Stimulated activated CD4-positive, alpha-beta T cell treated with anti-CD3 and anti-CD28 coated beads, Interleukin-1b, Interleukin-23, amount 100 ng/mL, for 1 hour (primary cell): ENCODE measurements at places on chromosomes 16 and 17.

- no peak for DNase-seq
These were observed 58.9 kb downstream of the CYTH1 start for GRCh38 chr17:78723001-78723796.

GRCh38 chr16:189604-190186 is 9.4 kb downstream of the HBQ1 start:
- DNase-seq, result no peak

- no peak for DNase-seq
These were observed 11.6 kb upstream of the MFAP4 start for GRCh38 chr17:19398301-19399181.

- DNase-seq, result no peak
These were observed 251.7 kb downstream of the CDH13 start for GRCh38 chr16:82878466-82878865.

GRCh38 chr17:61076621-61077031 is 323.0 kb upstream of the TBX2 start:
- no peak for DNase-seq

DNA sequence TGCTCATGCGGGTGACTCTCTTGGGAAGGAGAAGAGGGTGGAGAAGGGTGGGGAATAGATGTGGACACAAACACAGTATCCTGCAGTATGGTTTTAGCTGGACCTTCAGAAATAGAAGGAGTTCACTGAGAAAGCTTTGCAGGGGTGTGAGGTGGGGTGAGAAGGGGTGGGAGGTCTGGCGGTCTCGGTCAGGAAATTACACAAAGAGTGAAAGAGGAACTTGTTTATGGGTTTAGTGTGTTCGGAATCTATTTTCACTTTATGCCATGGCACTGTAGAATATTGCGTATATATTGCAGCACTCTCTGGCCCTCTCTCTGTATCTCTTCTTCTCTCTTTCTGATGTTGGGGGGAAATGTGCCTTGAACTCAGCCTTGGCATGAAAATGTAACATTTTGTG is 148.2 kb upstream of the GOT2 start:
- no peak for DNase-seq

DNA sequence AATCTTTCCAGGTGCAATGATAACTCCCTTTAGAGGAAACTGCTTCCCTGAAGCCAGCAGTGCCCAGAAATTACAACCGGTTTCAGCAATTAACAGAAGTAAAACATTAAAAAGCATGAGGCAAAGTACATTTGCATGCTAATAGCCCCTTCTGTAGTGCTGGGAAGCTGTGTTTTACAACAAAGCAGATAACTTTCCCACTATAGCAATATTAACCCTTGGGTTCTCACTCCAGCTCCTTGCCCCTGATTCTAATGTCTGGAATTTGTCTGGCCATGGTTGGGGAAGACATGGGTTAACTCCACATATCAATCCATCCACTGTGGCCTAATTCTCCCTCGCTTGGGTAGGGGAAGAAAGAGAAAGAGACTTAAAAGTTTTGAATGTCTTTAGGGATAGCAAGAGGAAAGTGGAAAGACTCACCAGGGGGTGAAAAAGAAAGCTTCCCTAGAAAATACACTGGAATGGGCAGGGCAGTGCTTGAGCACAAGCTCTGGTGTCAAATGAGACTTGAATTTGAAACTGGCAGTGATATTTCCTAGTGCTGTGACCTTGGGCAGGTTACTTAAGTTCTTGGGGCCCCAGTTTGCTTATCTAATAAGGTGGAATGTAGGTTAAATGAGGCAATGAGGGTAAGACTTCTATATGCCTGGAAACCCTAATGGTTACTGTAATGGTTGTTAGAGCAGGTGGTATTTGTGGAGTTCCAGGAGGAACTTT is 102.0 kb downstream of the SOX9 start:
- DNase-seq, result no peak

DNA sequence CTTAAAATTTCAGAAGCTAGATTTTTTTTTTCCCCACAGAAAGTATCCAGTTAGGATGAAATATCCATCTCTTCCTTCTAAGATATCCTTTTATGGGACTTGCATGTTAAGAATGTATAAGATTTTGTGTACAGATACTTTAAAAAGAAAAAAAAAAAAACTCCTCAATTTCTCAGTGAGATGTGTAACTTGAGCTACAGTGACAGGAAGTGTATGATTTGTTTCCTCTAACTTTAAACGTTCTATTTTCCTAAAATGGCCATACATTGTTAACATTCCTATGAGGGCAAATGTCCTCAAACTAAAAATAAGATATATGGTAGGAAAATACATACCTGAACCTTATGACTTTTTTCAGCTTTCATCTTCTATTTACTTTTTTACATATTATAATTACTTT is 8.9 kb downstream of the FBXO47 start:
- DNase-seq, result no peak

DNA sequence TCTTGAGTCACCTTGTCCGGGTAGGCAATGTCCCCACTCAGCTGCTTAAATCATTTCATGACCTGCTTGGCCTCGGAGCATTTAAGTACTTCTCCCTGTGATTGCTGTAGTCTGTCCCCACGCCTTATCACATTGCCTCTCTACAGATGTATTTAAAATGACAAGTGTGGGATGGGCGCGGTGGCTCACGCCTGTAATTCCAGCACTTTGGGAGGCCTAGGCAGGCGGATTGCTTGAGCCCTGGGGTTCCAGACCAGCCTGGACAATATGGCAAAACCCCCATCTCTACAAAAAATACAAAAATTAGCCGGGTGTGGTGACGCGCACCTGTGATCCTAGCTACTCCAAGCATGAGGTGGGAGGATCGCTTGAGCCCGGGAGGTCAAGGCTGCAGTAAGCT is 1.3 kb upstream of the GJC1 start:
- DNase-seq, result no peak

GRCh38 chr17:16866436-16866835 is 105.5 kb downstream of the TNFRSF13B start:
- no peak for DNase-seq
